Fibroblast of skin of scalp (primary cell): ENCODE measurements at places on chromosomes 2 and 18.

- DNase-seq = peak; percentile 77
These were observed 32.9 kb upstream of the INHBB start for GRCh38 chr2:120312860-120313694.

- no peak for DNase-seq
These were observed 7.3 kb upstream of the AMMECR1L start for GRCh38 chr2:127893033-127893432.

DNA sequence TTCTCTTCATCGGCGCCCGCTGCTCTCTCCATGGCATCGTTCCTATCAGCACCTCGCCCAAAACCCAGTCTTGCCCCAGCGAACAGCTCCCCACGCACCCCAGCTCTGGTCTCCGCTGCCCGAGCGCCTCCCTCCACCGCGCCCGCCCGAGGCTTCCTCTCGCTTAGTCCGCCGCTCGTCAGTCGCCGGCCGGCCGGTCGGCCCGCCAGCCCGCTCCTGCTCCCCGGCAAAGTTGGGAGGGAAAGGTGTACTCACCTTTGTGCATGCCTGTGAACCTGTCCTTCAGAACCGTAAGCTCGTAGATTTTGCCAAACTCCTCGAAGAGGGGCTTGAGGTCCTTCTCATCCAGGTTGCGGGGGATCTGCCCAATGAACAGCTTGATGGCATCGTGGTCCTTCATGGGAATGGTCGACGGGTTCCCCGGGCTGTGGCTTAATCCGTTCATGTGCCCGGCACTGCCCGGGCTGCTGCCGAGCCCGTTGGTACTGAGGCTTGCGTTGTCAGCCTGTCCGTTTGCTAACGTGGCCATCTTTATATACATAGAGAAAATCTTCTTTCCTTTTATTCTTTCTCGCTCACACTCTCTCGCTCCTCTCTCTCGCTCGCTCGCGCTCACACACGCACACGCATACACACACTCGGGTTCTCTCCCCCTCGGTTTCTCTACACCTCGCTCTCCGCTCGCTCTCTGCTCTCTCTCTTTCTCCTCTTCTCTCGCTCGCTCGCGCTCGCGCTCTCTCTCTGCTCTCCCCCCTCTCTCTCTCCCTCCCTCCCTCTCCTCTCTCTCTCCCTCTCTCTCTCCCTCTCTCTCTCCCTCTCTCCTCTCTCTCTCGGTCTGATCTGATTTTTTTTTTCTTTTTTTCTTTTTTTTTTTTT, at the start of gene CELF4:
Gene CELF4, minus strand, starts transcription at position 698 of the 876 bp plus-strand sequence.
- peak; percentile 12 for DNase-seq

DNA sequence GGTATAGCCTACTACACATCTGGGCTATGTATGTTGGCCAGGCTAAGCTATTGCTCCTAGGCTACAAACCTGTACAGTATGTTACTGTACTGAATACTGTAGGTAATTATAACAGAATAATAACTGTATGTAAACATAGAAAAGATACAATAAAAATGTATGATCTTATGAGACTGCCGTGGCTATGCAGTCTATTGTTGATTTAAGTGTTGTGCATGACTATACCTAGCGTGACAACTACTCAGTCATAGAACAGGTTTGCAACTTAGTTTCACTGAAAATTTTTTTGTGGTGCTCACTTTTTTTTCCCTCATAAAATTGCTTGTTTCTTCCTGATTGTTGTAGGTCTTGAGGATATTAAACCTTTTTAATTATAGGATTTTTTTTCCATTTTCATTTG, 25.9 kb downstream of the KCMF1 start:
- no peak for DNase-seq

DNA sequence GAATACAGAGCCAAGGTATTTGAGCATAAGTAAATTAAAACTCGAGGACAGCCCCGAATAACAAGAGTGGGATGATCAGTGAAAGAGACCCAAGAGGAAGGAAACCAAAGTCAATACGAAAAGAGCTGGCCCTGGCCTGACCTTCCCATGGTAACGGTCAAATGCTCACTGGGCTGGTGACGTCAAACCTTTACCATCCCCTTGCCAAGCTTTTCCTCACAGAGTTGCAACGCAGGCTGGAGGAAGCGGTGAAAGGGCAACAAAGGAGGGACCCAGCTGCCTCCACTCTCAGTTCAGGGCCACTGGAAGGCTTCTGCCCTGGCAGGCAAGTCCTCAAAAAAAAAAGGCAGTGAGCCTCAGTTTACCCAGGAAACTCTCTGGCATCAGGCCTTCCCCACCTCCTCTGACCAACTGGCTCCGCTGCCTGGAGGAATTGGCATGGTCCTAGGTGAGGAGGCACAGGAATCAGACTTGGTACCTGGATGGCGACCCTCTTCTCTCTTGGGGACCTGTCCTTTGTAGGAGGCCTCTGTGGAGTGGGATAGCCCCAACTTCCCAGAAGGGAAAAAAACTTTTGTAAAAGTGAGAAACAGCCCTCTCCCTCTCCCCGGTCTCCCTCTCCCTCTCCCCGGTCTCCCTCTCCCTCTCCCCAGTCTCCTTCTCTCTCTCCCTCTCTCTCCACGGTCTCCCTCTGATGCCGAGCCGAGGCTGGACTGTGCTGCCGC, 212.4 kb downstream of the ANAPC1 start:
- no peak for DNase-seq

GRCh38 chr18:8379187-8379941, 229.9 kb upstream of the RAB12 start:
- no peak for DNase-seq

DNA sequence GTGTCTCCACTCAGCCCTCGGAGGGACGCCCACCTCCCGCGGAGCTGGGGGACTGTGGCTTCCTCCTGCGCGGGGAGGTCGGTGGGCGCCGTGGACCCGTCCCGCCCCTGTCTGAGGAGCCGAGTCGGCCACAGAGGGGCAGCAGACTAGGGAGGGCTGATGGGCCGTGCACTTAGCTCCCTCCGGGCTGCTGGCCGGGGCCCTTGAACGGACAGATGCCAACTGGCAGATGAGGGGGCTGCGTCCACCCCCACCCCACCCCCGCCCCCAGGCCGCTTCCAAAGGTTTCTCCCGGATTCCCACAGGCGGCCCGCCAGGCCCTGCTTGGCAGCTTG, 10.4 kb upstream of the UBE2F start:
- DNase-seq = no peak

- DNase-seq = no peak
These were observed 662.6 kb upstream of the ACVR2A start for GRCh38 chr2:147182260-147182659.

DNA sequence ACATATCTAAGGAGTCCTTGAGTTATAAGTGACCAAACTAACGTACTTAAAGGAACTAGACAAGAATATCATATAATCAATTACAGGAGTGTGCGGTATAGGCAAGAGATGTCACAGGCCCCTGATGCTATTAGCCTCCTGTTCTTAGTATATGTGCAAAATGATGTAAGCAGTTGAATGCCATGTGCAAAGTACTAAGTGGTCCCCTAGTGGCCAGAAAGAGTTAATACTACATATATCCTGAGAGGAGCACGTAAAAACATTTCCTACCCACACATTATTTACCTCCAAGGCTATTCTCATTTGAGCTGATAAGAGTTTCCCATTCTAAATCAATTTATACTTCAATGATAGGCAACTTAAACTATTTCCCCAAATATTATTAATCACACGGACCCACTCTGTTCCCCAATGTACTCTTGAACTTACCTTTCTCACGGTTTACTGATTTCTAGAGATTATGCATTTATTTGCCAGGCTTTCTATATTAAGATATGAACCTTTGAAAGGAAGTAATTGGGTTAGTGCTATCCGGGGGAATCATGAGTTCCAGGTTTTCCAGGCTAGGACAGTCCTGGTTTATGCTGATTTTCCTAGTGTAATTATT, 158.0 kb upstream of the KLHL14 start:
- peak; percentile 60 for DNase-seq

DNA sequence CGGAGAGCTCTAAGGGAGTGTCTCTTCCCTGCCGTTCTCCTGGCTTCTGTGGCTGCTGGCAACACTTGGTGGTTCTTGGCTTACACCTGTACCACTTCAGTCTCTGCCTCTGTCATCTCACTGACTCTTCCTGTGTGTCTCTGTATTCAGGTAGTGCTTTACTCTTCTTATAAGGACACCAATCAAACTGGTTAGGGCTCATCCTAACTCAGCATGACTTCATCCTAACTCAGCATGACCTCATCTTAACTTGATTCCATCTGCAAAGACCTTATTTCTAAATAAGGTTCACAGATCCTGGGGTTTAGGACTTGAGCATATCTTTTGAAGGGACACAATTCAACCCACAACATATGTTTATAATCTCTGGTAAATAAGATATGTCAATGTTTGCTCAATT, 51.6 kb upstream of the DSEL start:
- DNase-seq = no peak

DNA sequence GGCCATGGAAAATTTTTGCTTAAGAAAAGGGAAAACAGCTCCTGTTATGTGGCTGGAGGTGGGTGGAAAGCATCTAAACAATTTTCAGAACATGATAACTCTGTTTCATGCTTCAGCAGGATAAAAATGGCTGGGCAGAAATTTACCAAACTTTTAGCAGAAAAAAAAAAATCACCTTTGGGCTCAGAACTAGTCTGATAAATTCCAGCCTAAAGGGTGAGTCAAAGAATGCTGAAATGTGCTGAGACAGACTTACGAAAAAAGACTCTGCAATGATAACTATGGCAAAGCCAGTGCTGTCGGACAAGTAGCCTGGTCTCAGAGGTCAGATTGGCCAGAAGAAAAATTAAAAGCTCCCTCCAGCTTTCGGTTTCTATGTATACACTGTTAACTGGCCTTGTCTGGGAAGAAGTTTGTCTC, 123.6 kb downstream of the LRATD1 start:
- DNase-seq = peak; percentile 7

DNA sequence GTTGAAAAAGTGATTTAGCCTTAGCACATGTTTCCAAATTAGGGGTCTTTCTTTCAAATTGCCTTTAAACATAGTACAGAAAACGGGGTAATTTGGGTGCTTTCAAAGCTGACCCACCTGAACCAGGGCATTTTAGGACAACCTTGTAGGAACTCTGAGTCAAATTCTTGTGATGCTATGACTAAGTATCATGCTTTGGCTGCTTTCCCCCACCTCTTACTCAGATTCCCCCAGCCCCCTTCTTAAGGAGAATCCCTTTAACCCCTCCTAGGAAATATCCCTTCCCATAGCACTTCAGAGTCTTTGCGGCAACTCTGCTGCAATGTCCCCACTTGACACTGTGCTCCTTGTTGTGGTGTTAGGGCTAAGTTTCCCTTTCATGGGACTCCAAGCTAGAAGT, 18.6 kb upstream of the KLF7 start:
- peak; percentile 39 for DNase-seq

DNA sequence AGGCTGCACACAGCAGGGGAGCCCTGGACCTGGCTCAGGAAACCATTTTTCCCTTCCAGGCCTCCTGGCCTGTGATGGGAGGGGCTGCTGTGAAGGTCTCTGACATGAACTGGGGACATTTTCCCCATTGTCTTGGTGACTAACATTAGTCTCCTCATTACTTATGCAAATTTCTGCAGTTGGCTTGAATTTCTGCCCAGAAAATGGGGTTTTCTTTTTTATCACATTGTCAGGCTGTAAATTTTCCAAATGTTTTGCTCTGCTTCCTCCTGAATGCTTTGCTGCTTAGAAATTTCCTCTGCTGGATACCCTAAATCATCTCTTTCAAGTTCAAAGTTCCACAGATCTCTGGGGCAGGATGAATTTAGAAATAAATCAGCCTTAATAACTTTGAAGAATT, 78.2 kb downstream of the EHBP1 start:
- DNase-seq = no peak

- DNase-seq = no peak
These were observed 52.6 kb downstream of the TWIST2 start for GRCh38 chr2:238900511-238900910.

GRCh38 chr18:9380621-9381395, 46.2 kb downstream of the TWSG1 start:
- DNase-seq = peak; percentile 56
